Subcutaneous preadipocyte (primary cell): ENCODE measurements at places on chromosomes 13 and 19. TPM values are rescaled to one million over a fixed set of nuclear protein-coding genes. Genes with fewer than 3 reads are reported as not detected.

Gene SMARCA4
- 76.4 and 102 TPM in 2 replicates for total RNA-seq

Gene PODNL1
- total RNA-seq = 0.20 and 0.73 TPM in 2 replicates

Gene LIM2
- not detected in 2 replicates for total RNA-seq

Gene PDX1
- not detected in 2 replicates for total RNA-seq

Gene ZNF441
- 4.8 and 5.7 TPM in 2 replicates for total RNA-seq

Gene ZNF578
- 1.6 and 2.2 TPM in 2 replicates for total RNA-seq
